Chondrocyte (in vitro differentiated cells): ENCODE measurements at places on chromosomes 16 and 17. TPM values are rescaled to one million over a fixed set of nuclear protein-coding genes. Genes with fewer than 3 reads are reported as not detected.

PIRT gene
- total RNA-seq = not detected in 3 replicates

AKTIP gene
- 33.2 to 42.1 TPM (median 36.1 TPM) in 3 replicates for total RNA-seq

GAS2L2 gene
- not detected in 3 replicates for total RNA-seq

CES1 gene
- not detected in 3 replicates for total RNA-seq

ERAL1 gene
- total RNA-seq = 31.2 to 40.5 TPM (median 31.8 TPM) in 3 replicates

DNA sequence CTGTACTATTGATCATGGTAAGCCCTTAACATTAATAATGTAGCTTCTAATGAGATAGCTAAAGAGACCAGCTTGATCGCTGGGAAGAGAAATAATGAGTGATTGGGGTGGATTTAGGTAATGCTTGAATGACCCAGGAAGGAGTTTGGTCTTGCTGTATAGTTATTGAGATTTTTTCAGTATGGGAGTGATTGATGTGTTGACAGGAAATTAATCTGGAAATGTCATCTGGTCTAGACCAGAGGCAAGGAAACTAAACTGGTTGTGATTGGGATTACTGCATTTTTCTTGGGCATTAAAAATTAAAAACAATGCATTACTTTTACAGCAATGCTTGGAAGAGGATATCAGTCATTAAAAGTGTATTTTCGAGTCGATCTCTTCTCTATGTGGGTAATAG, 11.8 kb downstream of the TEFM start:
- no peak for DNase-seq
- no peak overlapping the region for H3K4me3 ChIP-seq
- H3K36me3 ChIP-seq = peaks cover 2% of the 10 kb centered on the region
- H3K4me1 ChIP-seq = no peaks in the 10 kb centered on the region

DNA sequence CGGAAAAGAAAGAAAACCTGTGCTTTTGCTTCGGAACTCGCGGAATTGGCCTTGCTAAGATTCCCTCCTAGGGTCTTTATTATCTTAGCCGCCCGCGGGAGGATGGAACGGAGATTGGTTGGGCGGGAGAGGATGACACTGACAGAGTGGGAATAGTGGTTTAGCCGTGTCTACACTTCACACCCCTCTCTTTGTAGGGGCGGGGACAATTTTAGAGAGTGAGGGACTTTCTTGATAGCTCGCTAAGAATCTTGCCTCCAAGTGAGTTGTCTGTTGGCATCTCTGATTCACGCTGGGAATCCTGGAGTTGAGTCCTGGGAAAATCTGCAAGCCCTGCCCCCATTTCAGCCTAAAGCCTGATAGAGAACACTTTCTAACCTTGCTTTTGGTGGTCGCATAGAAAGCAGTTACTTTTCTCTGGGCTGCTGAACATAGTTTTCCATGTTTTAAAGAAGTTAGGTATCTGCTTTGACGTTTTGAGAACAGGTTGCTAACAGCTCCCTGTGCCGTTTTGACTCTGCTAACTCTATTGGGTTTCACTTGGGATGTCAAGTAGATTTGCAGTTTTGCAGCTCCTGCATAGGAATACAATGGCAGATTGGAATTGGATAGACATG, 697 bp downstream of the NOL11 start:
- peaks cover 8% of the 10 kb centered on the region for H3K36me3 ChIP-seq
- H3K4me1 ChIP-seq = peaks cover 23% of the 10 kb centered on the region
- no peak for DNase-seq
- peak overlapping the region; percentile 98 for H3K27ac ChIP-seq
- peak overlapping the region; percentile 92 for H3K4me3 ChIP-seq
- H3K27me3 ChIP-seq = no peaks in the 10 kb centered on the region

DNA sequence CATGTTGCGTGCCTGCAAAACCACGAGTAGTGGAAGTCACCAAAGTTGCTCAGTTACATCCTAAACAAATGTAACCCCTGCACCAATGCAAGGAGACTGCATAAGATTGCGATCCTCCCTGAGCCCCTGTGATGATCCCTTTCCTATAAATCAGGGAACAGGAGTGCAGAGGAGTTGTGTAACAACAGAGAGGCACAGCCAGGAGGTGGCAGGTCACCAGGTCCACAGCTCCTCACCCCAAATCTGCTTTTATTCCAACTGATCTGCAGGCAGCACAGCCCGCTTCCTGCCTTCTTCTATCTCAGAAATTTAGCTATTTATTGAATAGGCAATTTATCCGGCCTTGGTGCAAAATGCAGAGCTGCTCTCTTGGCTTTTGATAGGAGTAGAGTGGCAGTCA, 36.0 kb upstream of the MRTFB start:
- H3K4me1 ChIP-seq = no peaks in the 10 kb centered on the region
- no peak overlapping the region for H3K27ac ChIP-seq
- H3K4me3 ChIP-seq = no peak overlapping the region
- H3K36me3 ChIP-seq = peaks cover 5% of the 10 kb centered on the region
- no peak for DNase-seq

DNA sequence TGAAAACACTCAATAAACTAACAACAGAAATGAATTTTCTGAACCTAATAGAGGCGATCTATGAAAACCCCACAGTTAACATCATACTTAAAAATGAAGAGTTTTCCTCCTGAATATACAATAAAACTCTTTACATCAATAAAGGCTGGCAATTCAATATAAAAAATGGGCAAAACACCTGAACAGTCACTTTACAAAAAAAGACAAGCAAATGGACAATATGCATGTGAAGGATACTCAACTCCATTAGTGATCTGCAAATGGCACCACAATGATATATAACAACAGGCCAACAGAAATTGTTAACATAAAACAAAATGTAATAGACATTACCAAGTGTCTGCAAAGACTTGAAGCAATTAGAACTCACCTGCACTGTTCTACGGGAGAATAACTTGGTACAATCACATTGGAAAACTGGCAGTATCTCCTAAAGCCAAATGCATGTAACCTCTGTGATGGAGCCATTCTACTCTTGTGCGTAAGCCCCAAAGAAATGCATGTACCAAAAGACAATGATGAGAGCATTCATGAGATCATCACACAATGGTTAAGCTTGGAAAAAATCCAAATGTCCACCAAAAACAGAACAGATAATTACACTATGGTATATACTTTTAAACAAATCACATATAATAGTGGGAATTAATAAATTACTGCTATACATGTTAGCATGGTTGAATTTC, 433.4 kb upstream of the MAF start:
- H3K4me3 ChIP-seq = no peak overlapping the region
- H3K4me1 ChIP-seq = peaks cover 7% of the 10 kb centered on the region
- no peak overlapping the region for H3K27ac ChIP-seq

DNA sequence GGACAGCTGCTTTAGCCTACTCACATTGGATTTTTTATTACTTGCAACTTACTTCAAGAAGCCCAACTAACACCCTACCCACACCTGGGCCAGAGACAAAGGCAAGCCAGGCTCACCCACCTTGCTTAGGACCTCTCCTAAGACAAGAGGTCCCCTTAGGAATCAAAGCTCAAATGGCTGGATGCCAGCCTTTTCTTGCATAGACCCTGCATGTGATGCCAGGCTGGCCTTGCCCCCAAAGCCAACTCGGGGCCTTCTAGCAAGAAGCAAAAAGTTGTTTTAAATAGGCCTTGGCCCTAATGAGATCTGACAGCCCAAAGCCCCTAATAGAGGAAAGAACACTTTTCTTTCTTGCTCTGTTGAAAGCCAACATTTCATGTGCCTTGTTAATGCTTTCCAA, 20.7 kb downstream of the GPRC5B start:
- peak; percentile 35 for DNase-seq
- H3K36me3 ChIP-seq = no peaks in the 10 kb centered on the region
- no peak overlapping the region for H3K4me3 ChIP-seq
- no peak overlapping the region for H3K27ac ChIP-seq
- H3K27me3 ChIP-seq = no peaks in the 10 kb centered on the region

GRCh38 chr16:30567991-30568638, 3.4 kb downstream of the ZNF688 start:
- no peaks in the 10 kb centered on the region for H3K27me3 ChIP-seq
- H3K4me1 ChIP-seq = peaks cover 16% of the 10 kb centered on the region
- no peaks in the 10 kb centered on the region for H3K36me3 ChIP-seq
- no peak for DNase-seq
- H3K27ac ChIP-seq = peak overlapping the region; percentile 32
- H3K4me3 ChIP-seq = no peak overlapping the region

- H3K27me3 ChIP-seq = no peaks in the 10 kb centered on the region
- DNase-seq = no peak
- no peak overlapping the region for H3K27ac ChIP-seq
- H3K4me3 ChIP-seq = no peak overlapping the region
These were observed 214.8 kb upstream of the KCNJ16 start for GRCh38 chr17:69860142-69860680.

GRCh38 chr17:79042421-79043190, 18.6 kb downstream of the C1QTNF1 start:
- H3K27me3 ChIP-seq = peaks cover 15% of the 10 kb centered on the region
- H3K27ac ChIP-seq = no peak overlapping the region
- DNase-seq = peak; percentile 70

- H3K4me3 ChIP-seq = peak overlapping the region; percentile 44
- H3K27ac ChIP-seq = peak overlapping the region; percentile 76
- DNase-seq = no peak
- H3K4me1 ChIP-seq = peaks cover 39% of the 10 kb centered on the region
These were observed 12.7 kb downstream of the CYGB start for GRCh38 chr17:76524598-76525512.

DNA sequence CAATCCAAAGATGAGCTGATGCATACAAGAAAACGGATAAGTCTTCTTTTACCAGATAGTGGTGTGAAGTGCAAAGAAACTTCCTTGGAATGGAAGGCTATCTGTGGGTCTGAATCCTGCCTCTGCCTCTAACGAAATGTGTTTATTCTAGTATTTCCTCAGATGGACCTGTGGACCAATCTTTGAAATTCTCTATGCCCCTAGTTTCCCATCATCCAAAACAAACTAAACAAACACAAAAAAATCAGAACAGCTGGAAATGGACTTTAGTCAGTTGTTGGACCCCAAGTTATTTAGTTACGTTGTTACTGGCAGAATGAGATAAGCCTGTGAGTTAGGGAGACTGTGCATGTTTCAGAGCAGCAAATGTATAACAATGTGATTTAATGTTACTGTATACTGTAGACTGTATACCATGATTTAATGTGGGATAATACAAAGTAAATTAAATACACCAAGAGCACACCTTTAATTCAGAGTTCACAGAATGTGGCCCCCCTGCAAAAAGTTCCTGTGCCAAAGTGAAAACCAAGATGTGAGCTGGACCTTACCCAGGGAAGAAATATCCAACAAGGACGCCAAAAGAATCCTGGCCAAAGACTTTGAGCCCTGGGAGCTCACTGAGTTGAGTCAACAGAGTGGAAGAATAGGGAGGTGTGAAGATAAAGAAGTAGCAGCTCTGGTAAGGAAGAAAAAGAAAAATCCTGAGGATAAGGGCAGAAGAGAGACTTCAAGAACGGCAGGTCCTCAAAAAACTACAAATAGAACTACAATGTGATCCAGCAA, 255.2 kb downstream of the CNTNAP4 start:
- no peak for DNase-seq
- peaks cover 2% of the 10 kb centered on the region for H3K27me3 ChIP-seq
- H3K4me3 ChIP-seq = no peak overlapping the region
- H3K36me3 ChIP-seq = no peaks in the 10 kb centered on the region

DNA sequence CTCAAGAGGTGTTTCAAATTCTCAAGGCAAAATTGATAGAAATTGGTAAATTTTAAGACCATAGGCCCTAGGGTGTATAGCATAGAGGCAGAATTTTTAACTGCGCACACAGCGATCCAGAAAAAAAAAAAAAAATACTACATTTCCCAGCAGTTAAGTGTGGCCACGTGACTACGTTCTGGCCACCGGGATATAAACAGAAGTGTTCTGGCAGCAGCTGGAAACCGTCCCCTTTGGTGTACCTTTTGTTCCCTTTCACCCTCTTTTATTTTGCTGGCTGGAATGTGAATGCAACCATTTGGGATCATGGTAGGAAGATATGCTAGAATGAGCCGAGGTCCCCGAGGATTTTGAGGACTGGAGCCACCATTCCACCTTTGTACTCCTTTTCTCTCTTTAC, 52.7 kb upstream of the AKAP1 start:
- H3K27me3 ChIP-seq = peaks cover 19% of the 10 kb centered on the region
- H3K4me3 ChIP-seq = no peak overlapping the region
- H3K27ac ChIP-seq = peak overlapping the region; percentile 51
- no peak for DNase-seq
- peaks cover 15% of the 10 kb centered on the region for H3K4me1 ChIP-seq
- H3K36me3 ChIP-seq = no peaks in the 10 kb centered on the region

GRCh38 chr17:45828582-45829133, 16.0 kb upstream of the SPPL2C start:
- H3K27me3 ChIP-seq = peaks cover 43% of the 10 kb centered on the region
- no peak for DNase-seq
- no peaks in the 10 kb centered on the region for H3K36me3 ChIP-seq
- H3K4me1 ChIP-seq = no peaks in the 10 kb centered on the region

DNA sequence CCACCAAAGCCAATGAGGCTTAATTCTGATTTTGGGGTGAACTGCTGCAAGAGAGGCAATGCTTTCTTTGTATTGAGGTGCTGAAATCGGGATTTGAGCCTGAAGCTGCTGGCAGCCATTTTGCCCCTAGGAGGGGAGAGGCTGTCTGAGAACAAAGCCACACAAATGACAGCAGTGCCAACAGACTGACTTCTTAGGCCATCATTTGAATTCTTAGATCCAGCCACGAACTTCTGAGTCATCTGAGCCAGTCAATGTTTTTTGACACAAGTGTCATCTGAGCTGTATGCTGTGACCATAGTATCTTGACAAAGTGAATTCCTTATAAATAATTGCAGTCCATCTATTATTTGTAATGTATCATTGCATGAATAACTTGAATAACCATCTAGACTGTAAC, 29.0 kb downstream of the HYDIN start:
- no peaks in the 10 kb centered on the region for H3K36me3 ChIP-seq
- no peak overlapping the region for H3K27ac ChIP-seq
- H3K4me1 ChIP-seq = no peaks in the 10 kb centered on the region
- DNase-seq = no peak
- H3K4me3 ChIP-seq = no peak overlapping the region

GRCh38 chr16:14405611-14406537, 224.2 kb downstream of the PARN start:
- H3K4me1 ChIP-seq = peaks cover 40% of the 10 kb centered on the region
- H3K27me3 ChIP-seq = no peaks in the 10 kb centered on the region
- no peak overlapping the region for H3K4me3 ChIP-seq
- no peaks in the 10 kb centered on the region for H3K36me3 ChIP-seq
- H3K27ac ChIP-seq = no peak overlapping the region

GRCh38 chr16:8552487-8553221, 37.7 kb downstream of the TMEM114 start:
- no peaks in the 10 kb centered on the region for H3K36me3 ChIP-seq
- H3K27ac ChIP-seq = no peak overlapping the region
- no peaks in the 10 kb centered on the region for H3K4me1 ChIP-seq

DNA sequence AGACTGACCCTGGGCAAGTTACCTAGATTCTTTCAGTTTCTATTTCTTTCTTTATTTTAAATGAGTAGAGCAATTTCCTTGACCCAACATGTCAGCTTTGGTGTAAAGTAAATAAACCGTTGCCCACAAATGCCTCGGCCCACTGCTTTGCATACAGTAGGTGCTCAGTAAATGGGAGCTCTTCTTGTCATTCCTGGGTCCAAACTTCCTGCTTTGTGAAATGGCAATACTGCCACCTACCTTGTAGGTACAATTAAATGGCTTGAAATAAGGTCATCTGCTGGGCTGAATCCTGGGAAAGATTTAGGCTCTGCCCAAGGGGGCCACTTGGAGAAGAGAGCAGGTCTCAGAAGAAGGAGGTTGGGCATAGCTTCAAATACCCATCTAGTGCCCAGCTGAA, 253.0 kb downstream of the HS3ST3B1 start:
- no peaks in the 10 kb centered on the region for H3K36me3 ChIP-seq
- DNase-seq = no peak
- H3K27me3 ChIP-seq = no peaks in the 10 kb centered on the region
